ENCODE measurements at places on chromosomes 1 and 21.

- DNase-seq, result no peak
These were observed 175.4 kb upstream of the EDN2 start for GRCh38 chr1:41659903-41660302.

DNA sequence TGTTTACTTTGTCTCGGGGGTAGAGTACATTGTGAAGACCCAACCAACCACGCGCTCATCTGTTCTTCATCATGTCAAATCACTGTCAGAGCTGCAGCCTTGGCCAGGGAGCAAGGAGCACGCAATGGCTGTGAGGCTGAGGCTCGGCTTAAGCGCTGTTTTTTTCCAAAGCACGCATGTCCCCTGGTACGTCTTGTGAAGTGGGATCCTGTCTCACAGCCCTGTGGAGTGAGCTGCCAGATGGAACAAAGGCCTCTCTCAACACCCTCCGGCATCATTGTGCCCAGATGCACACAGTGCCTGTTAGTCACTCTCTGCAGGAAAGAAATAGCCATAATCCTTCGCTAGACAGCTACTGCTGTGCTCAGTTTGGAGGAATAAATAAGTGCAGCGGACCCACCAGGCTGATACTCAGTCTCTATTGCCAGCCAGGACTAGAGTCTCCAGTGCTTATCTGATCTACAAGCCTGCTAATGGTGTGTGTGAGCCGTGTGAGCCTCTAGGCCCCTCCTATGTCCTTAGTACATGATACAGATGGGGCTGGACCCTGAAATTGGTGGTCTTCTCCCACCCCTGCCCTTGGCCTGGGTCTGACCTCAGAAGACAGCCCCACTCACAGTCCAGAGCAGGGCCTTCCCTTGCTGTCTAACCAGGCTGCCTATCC, 91.3 kb upstream of the COA6 start:
- DNase-seq, result no peak

DNA sequence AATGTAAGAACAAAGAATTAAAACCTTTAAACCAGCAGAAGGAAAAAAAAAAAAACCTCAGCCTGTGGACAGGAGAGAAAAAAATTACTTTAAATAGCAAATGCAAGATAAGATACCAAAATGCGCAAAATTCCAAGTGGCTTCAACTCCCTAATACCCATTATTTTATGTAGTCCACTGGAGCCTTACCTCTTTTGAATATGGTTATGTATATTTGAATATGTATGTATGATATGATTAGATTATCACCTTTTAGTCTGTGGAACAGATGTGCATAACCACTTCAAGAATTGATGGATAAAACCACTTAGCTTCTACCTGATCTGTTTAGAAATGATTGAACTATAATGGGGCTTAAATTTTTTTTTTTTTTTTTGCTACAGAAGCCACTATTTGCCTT, 52.4 kb upstream of the C1orf115 start:
- no peak for DNase-seq

DNA sequence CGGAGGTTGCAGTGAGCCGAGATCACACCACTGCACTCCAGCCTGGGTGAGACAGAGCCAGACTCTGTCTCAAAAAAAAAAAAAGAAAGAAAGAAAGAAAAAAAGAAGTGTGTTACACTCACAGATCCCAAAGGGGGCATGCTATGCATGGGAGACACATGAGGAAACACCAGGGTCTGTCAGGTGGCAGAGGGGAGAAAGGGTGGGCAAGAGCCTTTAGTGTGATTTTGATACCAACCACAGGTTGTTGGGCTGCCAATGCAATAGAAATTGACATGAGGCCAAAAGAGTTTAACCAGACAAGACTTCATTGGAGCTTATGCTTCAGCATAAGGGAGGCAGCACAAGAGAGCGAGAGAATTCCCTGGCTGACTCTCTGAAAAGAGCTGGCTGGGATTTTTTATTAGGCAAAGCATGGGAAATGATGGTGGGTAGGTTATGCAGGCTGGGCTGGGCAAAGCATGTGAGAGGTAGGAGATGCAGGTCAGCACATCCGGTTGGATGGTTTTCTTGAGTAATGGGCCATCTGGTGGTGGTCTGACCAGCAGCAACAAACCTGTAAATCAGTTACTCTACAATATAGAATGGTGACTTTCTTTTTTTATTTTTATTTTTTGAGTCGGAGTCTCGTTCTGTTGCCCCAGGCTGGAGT, 11.7 kb upstream of the EXTL1 start:
- DNase-seq, result no peak

- no peak for DNase-seq
These were observed 8.6 kb downstream of the ZRANB2 start for GRCh38 chr1:71072273-71072672.

DNA sequence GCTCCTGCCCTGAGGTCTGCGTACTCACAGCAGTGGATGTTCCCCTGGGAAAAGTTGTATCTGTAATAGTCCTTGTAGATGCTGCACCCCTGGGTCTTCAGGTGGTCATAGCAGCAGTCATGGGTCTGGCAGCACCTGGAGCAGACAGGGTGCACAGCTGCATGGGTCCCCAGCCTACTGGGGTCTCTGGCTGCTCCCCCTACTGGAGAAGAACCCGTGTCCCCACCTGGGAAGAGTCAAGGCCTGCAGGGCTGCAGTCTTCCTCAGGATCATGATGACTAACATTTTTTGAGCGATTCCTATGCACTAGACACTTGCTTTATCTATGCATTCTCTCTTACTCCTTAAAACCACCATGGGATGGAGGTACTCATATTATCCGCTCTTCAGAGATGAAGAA, 3.9 kb downstream of the PLA2G2D start:
- no peak for DNase-seq

DNA sequence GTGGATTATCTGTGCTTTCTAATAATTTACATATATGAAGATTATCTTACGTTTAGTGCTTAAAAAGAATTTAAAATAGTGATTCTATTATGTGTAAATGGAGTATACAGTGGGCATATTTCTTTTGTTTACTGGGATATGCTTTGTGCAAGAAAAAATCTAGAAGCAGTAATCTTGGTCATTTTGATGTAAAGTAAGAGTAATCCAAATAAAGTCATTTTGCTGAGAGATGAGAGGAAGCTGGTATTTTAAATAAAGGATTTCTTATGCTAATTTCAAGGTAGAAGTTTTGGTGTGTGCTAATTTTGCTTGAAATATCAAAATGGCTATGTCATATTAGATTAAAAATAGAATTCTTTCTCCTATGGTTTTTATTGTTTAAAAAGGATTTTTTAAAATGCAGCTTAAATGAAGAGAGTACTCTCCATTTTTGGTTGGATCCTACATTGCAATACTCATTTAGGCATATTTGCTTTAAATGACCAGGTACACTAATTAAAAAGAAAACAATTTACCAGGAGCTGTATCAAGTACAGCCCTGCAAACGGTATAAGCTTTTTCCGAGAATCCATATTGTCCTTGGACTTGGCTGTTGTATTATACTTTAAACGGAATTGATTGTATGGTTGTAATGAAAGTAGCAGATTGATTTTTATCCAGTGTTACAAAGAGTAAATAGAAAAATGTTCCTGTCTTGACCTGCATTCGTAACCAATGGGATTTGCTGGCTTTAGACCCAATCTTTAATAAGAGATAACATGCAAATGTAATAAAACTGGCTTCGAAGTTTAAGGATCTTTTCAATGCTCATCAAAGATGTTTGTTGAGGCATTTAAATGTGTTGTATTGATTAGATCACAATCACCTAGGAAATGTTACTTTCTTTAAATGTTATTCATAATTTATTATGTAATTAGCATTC, 574.7 kb downstream of the USP25 start:
- peak; percentile 35 for DNase-seq

- no peak for DNase-seq
These were observed 32.4 kb upstream of the SERTAD4 start for GRCh38 chr1:210200124-210200736.

DNA sequence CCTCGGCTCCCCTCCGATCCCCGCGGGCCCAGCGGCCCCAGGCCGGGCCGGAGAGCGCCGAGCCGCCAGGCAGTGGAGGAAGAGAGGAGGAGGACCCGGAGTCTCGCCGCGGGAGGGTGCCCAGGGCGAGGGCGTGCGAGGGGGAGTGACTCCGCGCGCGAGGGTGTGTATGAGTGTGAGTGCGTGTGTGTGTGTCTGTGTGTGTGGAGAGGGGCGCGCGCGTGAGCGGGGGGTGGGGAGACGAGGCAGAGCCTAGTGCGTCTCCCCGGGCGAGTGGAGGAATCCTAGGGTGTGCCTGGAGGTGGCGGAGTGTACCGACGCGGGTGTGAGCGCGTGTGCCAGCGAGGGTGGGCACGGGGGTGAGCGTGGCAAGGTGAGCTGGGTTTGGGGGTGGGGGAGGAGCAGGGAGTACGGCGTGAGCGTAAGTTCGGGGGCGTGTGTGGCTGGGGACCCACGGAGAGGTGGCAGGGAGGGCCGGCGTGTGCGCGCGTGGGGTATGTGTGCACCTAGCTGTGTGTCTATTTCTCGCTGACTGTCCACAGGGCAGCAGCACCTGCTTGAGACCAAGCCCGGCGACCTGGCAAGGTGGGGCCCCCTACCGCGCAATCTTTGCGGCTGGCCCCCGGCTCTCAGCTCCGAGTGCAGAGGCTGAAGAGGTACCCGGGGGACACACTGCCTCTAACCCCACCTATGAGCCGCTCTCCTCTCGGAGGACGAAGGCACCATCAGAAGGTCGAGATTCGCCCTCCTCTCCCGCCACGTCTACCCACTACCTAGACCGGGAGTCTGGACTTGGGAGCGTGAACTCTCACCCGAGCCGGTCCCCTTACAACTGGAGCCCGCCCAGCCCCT, 784 bp upstream of the KCND3 start:
- no peak for DNase-seq

DNA sequence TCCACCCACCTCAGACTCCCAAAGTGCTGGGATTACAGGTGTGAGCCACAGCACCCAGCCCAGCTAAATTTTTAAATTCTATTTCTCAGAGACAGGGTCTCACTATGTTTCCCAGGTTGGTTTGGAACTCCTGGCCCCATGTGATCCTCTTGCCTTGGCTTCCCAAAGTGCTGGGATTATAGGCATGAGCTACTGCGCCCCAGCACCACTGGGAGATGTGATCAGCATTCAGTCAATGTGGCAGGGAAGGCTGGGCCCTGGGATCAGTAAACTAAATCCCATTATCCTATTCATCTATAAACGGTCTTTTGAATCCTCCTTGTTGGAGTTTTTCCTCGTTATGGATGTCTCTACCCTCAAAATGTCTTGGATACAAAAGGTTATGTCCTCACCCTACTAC, 113.5 kb downstream of the PGBD5 start:
- DNase-seq, result no peak

DNA sequence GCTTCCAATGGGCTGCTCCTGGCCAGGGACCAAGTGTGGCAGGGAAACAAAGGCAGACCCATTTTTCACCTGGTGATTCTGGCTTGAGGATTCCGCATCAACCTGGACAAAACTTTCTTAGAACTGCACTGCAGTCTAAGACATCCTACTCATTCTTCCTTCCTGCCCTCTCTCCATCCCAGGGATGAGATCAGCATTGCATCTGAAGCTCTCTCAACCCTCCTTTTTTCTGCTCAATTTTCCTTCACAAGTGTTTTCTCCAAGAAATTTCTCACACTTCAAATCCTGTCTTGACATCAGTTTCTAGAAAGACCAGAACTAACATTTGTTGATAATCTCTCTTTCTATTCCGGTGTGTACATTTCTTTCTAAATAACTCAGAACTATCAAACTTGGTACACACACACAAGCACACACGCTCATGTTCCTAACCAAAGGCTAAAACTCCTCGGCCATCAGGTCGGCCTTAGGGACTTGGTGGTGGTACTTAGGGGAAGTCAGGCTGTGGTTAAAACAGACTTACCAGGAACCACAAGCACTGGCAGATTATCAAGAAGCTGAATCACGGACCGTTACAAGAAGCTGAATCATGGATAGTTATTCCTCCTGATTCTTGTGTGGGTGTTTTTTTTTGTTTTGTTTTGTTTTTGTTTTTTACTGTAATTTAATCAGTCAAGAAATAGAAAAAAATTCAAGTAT, 21.0 kb upstream of the CXADR start:
- DNase-seq, result peak; percentile 99

DNA sequence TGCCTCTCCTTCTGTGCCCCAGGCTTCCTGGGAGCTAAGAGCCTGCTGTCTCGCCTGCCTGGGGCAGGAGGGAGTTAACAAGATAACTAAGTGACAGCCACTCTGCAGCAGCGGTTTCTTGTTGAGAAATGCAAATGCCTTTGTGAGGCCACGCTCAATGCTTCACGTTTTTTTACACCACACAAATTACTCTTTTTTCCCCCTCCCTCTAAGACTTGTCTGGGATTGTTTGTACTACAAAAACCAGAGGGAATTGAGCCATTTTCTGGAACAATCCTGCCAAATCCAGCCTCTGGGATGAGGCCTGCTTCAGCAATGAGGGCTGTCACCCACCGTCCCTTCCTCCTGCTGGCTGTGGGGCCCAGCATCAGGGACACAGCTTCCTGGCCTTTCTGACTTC, 119.6 kb downstream of the ACTL8 start:
- peak; percentile 48 for DNase-seq

DNA sequence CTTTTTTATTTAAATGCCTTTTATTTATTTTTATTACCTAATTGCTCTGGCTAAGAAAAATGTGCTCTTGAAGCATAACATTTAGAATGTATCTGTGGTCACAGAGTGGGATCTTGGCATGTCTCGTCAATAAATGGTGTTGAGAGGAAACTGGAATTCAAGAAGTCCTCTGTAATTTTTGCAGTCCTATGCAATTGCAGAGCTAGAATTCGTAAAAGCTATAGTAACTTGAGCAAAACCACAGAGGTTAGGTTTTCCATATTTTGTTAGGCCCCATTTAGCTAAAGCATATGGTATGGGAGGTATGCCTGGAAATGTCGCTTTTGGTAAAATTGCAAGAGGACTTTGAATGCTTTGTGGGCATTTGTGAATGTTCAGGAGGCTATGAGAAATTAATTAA, 466.7 kb upstream of the NFIA start:
- peak; percentile 12 for DNase-seq

DNA sequence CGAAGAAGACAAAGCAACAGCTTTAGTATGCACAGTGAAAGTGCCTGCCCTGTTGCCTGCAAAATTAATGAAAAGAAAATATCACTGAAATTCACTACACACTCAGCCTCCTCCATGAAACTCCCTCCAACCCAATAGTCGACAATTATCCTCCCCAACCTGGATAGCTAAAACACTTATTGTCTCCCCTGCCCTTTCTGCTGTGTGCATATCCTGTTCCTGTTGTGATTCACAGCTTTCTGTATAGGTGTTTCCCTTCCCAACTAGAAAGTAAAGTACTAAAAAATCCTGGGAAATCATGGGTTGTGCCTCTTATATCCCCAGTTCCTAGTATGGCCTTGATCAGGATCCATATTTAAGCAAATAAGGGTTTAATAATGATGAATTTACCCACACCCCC, 412.1 kb downstream of the LTN1 start:
- DNase-seq, result no peak

DNA sequence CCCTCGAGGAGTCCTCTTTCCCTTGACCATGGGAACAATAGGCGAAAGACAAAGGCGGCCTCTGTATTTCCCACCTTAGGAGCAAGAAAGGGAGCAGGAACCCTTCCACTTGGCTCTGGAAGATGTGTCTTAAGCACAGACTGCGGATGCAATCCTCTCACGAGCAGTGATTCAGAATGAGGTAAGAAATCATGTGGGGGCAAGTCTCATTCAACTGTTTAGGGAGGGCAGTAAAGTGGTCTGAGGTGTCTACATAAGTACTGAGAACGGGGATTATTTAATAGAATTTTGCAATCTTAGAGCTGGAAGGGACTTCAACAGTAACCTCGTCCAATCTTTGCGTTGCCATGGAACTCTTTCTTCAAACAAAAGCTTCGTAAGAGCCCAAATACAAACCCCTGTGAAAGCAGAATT, 1.6 kb upstream of the DYRK3 start:
- DNase-seq, result peak; percentile 75

GRCh38 chr1:198265073-198265661, 108.4 kb downstream of the NEK7 start:
- DNase-seq, result peak; percentile 55
